ENCODE measurements at places on chromosomes 1 and 21. TPM values are rescaled to one million over a fixed set of nuclear protein-coding genes. Genes with fewer than 3 reads are reported as not detected.

The CD160 gene
- under 0.01 TPM for total RNA-seq

The PLA2G2F gene
- total RNA-seq: under 0.01 TPM

The C1QC gene
- total RNA-seq: not detected

The ERG gene
- total RNA-seq: not detected

The KCNN3 gene
- total RNA-seq: under 0.01 TPM

The FCRL6 gene
- total RNA-seq: not detected

The IGSF9 gene
- total RNA-seq: 7.7 TPM

The HHAT gene
- 13.3 TPM for total RNA-seq

The GPR61 gene
- total RNA-seq: not detected

The KRTAP6-1 gene
- not detected for total RNA-seq

The SAMD11 gene
- total RNA-seq: 0.54 TPM

The KCNE1 gene
- under 0.01 TPM for total RNA-seq

The CFAP141 gene
- total RNA-seq: not detected

The PROK1 gene
- 0.11 TPM for total RNA-seq

The PLA2G5 gene
- not detected for total RNA-seq

The RBP7 gene
- 4.6 TPM for total RNA-seq

The CIART gene
- 5.1 TPM for total RNA-seq

The LORICRIN gene
- total RNA-seq: not detected

The DDAH1 gene
- 41.6 TPM for total RNA-seq

The FAM229A gene
- total RNA-seq: 3.9 TPM

The FNDC7 gene
- not detected for total RNA-seq

The NBPF4 gene
- total RNA-seq: not detected

The ERICH3 gene
- total RNA-seq: not detected

The DIRAS3 gene
- not detected for total RNA-seq

The NES gene
- total RNA-seq: 2.7 TPM

Measured in placental epithelial cell (primary cell).